ENCODE measurements at places on chromosomes 5 and 9. TPM values are rescaled to one million over a fixed set of nuclear protein-coding genes. Genes with fewer than 3 reads are reported as not detected.

DNA sequence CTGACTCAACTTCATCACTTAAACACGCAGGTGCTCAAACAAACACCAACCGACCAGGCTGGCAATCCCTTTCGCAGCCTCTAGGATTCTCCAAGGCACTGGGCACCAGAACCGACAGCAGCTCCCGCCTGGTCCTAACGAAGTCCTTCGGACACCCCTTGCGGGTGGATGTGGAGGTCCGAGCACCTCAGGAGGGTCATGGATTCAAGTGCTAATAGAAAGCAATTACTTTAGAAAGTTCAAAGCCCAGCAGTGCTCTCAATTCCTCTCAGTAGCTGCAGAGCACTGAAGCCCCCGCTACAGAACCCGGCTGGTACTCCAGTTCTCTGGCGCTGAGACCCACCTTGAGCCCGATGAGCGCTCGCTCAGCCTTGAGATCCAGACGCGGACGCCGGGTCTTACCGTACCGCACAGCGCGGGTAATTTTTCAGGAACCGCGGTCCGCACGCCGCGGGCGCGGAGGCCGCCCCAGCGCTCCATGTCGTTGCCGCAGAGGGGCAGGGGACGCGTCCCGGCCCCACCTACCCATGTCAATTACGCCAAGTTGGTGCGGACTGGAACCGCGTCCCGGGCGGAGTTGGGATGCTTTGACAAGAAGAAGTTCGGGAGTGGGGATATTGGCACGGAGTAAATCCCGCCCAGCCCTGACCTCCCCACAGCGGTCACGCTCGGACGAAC lies 638 bp downstream of the MARCHF3 start:
- peak; percentile 64 for DNase-seq

DNA sequence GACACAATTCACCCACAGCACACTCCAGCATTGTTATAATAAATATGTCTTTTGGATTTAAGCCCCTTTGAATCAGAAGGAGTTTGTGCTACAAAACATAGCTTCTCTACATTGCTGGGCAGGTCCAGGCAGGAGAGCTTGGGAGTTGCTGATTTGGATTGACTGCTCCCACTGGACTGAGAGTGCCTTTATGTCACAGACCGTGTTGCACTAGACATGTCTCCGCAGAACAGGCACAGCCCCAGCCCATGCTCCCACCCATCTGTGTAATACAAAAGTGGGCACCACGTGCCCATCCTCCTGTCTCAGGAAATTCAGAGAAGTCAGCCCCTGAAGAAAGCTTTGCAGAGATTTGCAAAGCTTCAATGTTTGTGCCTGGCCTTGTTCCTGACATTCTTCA lies 117.1 kb downstream of the MED10 start:
- DNase-seq = no peak

GRCh38 chr5:65926276-65926783 lies at the start of gene ERBIN:
Gene ERBIN, plus strand, starts transcription at chr5:65926575. Its CDS starts 66,144 bp downstream, at chr5:65992719.
- peak; percentile 74 for DNase-seq

DNA sequence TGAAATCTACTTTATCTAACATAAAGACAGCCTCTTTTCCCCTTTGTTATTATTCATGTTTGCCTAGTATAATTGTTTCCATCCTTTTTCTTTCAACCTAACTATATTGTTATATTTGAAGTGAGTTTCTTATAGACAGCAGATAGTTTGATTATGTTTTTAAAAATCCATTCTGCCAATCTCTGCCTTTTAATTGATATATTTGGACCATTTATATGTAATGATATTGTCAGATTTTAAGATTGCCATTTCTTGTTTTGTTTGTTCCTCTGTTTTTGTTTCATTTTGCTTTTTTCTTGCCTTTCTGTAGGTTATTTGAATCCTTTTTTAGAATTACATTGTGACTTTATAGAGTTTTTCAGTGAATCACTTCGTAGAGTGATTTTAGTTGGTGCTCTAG lies 74.8 kb upstream of the TMEM171 start:
- DNase-seq = no peak

DNA sequence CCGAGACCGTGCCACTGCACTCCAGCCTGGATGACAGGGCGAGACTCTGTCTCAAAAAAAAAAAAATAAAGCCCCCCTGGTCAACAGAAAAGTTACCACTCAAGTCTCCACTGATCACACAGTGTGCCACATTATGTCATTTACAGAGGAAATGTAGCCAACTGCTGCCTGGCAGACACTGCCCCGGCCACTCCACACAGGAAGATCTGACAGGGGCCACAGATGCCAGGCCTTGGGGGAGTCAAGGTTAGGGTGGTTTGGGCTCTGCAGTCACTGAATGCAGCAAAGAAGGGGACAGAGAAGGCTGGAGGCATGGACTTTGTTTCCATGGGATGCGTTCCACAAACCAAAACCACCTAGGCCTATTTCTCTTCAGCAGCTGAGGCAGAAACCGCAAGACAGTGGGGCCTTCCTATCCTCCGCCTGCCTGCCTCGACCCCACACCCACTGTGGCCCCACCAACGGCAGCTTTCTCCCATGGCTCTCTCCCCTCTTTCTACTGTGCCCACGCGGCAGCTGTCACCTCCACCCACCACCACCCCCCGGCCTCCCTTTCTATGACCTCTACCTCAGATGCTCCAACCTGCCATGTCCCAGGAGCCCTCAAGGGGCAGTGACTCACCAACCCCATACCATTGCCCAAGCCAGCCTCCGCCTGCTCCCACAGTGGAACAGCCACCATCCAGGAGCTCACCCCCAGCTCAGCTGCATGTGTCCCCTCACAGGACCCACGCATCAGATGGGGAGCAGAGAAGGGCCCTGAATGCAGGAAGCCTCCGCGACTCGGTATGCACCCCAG lies 12.4 kb downstream of the IPPK start:
- no peak for DNase-seq

DNA sequence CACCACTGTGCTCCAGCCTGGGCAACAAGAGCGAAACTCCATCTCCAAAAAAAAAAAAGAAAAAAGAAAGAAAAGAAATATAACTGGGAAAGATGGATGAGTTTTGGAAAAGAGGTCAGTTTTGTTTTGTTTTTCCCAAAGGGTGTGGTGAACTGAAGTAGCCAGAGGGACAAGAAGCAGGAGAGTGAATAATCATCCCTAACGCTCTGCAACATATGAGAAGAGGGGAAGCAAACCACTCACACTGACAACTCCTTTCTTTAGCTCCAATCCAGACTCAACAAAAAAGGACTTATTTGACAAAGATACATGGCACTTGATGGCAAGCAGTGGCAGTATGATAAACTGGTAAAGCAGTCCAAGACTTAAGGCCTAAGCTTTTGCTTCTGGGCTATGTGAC lies 176.1 kb upstream of the HMHB1 start:
- no peak for DNase-seq

DNA sequence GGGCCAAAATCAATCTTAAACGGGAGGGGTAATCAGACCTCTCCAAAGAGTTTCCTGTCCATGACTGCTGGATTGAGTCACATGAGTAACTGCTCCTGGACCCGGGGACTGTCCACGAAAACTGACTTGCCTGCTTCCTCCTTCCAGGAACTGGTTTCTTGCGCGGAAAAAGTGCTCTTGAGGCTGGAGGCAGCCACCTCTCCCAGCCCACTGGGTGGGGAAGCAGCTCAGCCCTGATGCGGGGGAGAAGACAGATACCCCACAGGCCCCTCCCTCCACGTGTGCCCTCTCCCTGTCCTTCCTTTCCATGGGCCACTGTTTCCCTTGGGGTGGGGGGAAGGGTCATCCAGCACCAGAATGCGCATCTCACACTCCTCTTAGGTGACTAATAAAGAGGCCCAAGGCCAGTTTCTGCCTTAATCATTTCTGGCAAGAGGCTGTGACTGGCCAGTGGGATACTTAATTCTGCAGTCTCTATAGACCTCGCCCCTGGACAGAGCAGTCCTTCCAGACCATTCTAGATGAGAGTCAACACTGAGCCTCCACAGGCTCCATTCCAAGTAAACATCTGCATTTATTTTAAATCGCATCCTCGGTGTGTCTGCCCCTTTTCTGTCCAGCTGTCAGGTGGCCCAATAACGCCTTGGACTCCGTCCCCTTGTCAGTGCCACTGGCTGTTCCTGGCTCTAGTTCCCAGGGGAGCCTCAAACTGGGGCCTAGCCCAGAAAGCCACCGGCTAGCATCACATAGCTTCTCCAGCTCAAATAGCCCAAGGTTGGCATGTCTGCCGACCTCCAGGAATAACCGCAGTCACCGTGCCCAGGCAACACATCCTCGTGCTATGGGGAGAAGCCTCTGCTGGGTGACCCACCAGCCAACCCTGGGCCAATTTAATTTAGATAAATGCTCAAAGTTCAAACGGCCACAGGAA lies 12.0 kb downstream of the REXO4 start:
- DNase-seq = no peak

- no peak for DNase-seq
Observed at GRCh38 chr5:175652741-175653663, 4.9 kb upstream of the HRH2 start.

DNA sequence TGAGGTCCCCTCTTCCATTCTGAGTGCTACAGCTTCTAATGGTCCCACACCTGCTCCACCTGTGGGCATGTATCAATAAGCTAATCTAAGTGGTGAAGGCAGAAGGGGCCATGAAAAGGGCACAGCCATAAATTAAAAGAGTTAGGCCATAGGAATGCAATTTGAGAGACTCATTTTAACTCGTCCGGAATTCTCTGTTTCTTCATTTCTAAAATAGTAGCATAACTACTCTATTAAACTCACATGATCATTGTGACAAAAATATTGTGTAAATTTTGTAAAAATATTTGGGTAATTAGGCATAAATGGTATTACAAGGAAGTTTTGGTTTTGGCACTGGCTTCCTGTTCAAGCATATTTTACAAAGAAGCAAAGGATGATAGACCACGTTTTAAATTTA lies 103.1 kb upstream of the TXNDC8 start:
- no peak for DNase-seq

DNA sequence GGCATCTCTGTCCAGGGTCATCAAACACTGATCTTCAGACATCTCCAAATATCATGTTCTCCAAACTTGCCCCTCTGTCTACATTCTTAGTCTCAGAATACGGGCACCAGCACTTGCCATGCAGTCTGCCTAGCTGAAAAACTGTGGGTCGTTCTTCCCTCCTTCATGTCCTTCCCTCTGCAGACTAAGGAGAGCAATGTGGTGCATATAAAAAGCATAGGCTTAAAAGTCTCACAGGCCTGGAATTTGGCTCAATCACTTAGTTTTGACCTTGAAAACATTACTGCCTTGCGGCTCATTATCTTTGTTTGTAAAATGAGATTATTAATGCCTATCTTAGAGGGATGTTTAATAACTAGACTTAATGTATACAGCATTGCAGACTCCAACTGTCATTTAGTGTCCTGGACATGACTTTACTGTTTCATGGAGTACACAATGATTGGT lies 362.8 kb downstream of the NPR3 start:
- DNase-seq = no peak

DNA sequence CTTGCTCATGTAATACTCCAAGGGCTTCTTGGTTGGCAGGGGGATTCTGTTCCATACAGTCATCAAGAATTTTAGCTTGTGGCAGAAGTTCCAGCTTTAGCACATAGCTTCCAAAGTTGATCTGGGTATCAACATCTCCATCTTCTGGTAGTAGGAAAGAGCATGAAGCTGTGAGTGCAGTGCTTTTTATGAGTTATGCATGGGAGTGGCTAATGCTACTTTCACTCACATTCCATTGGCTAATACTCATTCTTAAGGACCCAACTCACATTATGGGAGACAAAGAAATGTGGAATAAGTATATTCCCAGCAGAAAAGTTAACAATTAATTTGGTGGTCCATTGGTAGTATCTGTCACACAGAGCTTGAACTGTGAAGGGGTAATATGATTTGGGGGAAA lies 194.2 kb upstream of the CHD1 start:
- DNase-seq = no peak

DNA sequence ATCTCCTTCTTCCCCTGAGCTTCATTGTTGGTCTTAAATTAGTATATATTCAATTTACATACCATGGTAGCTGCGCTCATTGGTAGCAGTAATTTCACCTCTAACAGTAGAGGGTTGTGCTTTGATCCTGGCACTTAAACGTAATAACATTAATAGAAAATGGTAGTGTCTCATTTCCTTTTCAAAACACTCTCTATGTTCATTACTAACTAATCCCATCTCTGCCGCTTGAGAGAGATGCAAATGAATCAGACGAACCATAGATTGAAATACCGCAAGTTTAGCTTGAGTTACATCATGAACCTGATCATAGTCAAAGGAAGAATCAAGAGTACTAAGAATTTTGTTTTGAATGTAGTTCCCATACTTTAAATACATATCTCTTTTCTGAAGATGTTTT lies 2.2 kb downstream of the THBS4 start:
- no peak for DNase-seq

DNA sequence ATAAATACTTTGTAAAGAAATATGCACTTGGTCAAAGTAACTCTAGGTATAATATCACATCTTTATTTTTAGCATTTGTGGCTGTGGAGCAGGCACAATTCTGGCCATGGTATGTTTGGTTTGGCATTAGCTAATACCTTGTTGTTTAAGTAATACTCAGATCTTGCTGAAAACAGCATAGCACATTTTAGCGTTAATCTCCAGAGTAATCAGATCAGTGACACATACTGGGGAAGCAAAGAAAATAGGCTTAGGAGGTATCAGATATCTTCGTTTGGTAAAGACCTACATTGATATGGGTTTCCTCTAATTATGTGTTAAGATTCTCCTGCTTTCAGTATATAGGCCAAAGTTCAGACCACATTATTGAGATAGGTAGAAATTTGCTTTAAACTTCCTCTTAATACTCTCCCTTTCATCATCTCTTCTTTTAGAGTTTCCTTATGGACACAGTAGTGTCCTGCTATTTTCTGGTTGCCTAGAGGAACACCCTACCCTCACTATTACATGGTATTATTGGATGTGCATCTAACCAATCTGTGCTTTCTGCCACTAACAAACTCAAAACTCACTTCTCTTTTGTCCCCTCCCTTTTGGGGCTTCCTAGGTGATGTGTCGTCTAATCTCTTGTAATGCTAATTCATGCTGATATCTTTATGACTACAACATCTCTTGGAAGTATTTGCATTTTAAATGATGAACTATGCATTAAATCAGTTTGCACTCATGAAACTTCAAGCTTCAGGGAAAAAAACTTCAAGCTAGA lies 437.3 kb upstream of the ADAMTSL1 start:
- DNase-seq = no peak

CDK9 gene
- 188 TPM for total RNA-seq

SPATA31E1 gene
- 0.05 TPM for total RNA-seq

TMC1 gene
- total RNA-seq = not detected

CAVIN4 gene
- total RNA-seq = 7.4 TPM

SLC34A1 gene
- total RNA-seq = not detected
